ENCODE measurements at places on chromosomes 11 and 22.
A peak's percentile ranks its signal among the peaks of the same experiment; 100 is the strongest.

DNA sequence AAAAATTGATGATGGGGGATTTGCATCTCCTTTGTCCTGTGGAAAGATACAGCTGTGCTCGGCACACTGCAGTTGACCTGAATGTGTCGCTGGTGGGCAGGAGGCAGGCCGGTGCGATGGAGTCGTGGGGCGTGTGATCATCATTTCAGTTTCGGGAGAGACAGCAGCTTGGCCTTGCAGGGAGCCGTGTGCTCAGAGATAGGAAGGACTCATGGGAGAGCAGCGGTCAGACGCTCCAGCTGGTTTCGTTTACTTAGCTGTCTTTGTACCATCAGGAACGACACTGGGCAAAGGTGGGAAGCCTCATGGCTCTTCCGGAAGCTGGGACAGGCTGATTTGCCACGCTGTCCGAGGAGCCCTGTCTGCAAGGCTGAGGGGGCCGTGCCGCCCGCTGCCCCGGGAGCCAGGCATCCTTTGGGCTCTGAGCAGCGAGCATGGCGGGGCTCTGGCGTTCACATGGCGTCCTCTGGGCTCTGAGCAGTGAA, 32.7 kb downstream of the GRAMD4 start:
- DNase-seq, result no peak

GRCh38 chr22:30413745-30414524, 11.6 kb upstream of the MTFP1 start:
- no peak for DNase-seq

DNA sequence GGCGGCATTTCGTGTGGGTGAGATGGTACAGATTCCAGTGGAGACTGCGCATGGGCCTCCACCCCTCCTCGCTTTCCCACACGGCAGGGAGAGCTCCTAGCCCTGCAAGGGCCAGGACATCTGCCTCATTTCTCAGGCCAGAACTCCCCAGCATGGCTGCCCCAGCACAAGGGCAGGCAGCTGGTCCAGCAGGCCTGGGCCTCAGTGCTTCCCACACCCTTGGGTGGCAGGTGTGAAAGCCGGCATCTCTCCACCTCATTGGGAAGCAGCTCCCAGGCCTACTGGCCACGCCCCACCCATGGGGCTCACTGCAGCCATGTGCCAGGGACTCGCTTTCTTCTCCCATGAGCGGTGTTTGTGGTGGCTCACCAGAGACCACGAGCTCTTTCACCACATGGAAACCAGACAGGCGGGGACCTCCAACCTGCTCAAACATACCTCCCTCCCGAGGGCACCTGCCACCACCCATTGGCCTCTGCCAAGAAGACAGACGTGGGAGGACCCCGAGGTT, 79.1 kb downstream of the NAT10 start:
- no peak for DNase-seq

- no peak for DNase-seq
Observed at GRCh38 chr22:19207401-19207808, 28.9 kb upstream of the SLC25A1 start.

DNA sequence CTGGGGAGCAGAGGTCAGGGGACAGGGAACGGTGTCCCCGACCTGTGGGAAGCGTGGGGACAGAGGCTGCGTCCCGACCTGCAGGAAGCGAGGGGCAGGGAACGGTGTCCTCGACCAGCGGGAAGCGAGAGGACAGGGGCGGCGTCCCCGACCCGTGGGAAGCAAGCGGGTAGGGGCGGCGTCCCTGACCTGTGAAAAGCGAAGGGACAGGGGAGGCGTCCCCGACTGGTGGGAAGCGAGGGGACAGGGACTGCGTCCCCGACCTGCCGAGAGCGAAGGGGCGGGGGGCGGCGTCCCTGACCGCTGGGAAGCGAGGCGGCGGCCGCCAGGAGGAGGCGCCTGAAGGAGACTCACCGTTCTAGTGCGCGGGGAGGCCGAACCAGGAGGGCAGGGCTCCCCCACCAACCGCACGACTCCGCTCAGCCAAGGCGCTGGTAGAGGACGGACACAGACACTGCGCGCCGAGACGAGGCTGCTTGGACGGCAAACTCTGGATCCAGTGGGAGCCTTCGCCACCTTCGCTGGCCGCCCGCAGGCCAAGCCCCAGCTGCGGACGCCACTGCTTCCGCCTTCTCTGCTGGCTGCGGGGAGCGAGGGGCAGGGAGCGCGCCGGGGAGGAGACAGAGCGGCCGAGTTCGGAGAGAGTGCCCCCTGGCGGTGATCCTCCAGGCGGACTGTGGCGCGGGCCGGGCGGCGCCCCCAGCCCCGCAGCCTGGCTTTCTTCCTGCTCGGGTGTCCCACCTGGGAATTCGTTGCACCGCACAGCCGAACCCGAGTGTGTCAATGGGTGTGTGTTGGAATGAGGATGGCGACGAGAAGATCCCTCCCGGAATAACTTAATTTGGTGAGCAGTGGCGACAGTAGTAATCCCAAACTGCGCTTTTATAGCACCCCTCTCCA, at the start of gene TRAF6:
TRAF6 (minus strand) TSS at position 579 of the 900 bp plus-strand sequence. CDS start 8,757 bp downstream, outside the sequence.
- peak; percentile 74 for DNase-seq

GRCh38 chr22:49856343-49856742, 2.7 kb downstream of the ZBED4 start:
- no peak for DNase-seq

DNA sequence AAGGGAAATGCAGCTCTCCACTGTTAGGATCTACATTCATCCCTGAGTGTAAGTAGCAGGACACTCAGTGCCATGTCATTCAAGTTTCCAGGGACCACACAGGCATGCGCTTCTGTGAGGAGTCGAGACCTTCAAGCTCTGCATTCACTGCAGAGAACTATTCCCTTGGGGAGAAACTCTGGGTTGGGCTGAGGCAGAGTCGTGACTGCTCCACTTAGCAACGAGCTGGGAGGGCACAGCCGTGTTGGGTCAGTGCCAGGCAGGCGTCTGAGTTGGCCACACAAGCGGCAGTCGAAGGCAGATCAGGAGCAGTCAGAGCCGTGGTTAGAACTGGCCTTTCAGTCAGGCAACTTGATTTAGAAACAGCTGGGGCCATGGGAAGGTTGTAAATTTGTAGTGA, 14.7 kb downstream of the MPEG1 start:
- no peak for DNase-seq

DNA sequence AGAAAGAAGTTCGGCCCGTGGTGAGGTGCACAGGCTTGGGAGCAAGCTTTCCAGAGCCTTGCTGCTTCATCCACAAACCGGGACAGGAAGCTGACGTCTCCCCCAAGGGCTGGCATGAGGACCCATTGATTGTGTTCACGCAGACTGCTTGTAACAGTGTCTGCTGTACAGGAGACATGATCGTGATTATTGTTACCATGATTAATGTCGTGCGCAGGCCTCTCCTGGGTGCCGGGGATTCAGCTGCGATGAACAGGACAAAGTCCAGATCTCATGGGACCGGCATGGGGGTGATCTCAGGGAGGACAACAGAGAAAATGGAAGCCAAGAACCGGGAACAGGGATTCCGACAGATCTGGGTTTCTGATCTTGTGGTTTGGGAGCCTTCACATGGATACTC, 219.9 kb downstream of the BRD1 start:
- no peak for DNase-seq

Data from stimulated activated CD4-positive, alpha-beta T cell treated with anti-CD3 and anti-CD28 coated beads, Interleukin-1b, Interleukin-23, amount 100 ng/mL, for 1 hour (primary cell).